ENCODE measurements at places on chromosomes 11 and 22.

DNA sequence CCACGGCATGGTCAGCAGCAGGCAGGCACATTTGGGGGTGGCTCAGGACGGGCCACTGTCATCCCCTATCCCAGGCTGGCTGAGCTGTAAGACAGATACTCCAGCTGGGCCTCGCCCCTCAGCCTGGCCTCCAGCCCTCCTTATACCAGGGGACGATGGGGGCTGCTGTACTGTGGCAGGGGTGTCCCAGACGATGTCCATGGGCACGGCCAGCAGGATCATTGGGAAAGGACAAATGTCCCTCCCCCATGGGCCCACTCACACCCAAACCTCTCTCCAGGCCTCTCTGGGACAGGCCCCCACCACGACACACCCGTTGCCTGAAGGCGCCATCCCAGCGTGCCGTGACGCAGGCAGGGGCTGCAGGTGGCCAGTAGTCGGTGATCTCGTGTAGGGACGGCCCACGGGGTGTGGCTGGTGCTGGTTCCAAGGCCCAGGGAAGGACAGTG is 1.5 kb upstream of the IL17REL start:
- DNase-seq: no peak

DNA sequence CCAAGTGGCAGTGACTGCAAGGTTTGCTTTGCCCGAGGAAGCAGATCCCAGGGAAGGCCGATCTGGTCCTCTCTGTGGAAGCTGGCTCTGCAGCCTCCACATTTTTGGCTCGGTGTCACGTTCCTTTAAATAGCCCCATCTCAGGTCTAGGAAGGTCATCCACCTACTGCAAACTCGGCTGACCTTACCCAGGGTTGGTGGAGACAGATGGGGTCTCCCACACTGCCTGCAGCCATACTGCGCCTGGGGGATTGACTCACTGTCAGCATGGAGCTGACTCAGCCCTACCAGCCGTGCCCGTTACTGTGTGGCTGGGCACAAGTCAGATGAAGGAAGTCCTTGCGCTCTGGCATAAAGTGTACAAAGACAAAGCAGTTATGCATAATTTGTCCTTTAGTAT is 16.9 kb downstream of the CDPF1 start:
- no peak for DNase-seq

GRCh38 chr22:38744981-38745380 is 10.8 kb downstream of the SUN2 start:
- DNase-seq: no peak

DNA sequence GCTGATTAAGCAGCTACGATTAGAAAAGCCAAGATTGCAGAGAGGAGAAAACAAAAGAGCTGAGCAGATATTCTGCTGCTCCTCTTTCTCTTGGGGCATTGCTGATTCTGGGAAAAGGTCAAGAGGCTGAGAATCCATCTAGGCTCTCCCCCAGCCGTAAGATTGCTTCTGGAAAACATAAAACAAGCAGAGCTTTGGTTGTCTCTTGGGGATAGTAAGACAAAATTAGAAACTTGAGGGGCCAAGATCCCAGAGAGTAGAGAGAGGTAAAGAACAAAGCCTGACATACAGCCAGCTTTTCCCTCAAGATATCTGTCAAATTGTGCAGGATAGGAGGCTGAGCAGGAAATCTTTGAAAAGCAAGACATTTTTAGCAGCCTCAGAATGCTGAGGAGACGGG is 158.2 kb downstream of the TTC28 start:
- no peak for DNase-seq

DNA sequence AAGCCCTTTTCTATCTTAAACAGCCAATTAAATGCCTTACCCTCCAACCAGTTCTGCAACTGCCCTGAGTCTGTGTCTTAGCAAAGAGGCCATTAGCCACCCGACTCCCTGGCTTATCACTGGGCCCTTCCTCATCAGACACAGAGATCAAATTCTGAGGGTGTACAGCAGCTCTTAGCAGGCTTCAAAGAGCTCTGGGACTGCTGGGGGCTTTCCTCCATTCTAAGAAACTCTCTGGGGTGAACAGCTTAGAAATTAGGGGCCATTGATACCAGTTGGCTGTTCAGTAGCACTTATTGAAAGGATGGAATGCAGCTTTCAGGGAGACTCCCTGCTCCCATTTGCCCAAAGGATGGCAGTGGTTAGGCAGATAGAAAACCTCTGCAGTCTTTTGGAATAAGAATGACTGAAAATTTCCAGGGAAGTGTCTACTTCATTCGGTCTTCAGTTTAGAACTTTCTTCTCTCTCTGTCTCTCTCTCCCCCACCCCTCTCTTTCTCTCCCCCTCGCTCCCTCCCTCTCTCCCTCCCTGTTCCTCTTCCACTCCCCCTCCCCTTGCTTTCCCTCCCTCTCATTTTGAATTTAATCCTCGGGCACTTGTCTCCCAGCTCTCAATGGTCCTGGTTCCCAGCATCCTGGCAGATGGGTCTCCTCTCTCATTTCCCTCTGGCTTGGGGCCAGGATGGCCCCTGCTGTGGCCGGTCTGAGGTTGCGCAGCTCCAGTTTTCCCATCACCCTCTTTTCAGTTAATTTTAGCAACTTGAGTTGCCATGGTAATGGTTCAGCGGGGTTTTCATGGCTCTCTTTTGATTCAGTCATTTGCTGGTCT is 76.4 kb downstream of the COMMD9 start:
- no peak for DNase-seq

- no peak for DNase-seq
Observed at GRCh38 chr11:130418210-130418609, 10.2 kb downstream of the ADAMTS8 start.

DNA sequence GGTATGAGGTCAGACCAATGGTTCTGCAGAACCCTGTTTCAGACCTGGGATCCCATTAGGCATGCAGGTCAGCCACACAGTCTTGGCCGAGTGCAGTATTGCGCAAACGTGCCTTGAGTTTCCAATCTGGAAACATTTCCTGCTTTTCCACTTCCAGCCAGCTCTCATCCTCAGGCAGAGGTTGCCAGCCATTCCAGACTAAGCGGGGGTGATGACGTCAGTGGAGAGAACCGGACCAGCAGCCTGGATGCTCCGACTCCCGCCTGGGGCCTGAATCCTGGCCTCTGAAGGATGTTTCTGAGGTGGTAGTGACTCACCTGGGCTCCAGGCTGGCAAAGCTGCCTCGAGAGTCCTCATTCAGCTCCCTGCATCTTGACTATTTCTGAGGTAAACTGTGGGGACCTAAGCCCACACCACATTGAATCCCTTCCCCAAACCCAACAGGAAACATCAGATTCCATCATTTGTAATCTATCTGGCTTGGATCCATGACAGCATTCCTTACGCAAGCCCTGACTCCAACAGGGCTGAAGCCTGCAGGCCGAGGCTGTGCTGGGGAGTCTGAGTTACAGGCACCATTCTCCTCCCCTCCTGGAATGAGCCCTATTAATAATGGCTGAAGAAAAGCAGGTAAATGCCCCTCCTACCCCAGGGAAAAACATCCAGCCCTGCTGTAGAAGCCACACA is 83.0 kb downstream of the ABTB2 start:
- DNase-seq: no peak

DNA sequence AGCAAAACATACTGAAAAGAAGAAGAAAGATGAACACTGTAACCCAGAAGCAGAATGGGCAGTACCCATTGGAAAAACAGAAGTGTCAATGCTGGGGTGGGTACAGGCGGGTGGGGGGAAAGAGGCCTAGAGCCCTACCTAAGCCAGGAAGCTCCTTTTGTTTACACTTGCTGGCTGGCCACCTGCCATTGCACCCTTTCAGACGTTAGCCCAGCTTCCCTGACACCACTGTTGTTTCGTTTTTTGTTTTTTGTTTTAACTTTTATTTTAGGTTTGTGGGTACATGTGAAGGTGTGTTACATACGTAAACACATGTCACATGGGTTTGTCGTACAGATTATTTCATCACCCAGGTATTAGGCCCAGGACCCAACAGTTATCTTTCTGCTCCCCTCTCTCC is 55.4 kb downstream of the PLEKHA7 start:
- DNase-seq: no peak

Measured in GM06990 (cell line).